Cerebellar cortex (tissue), 1 donor: ENCODE measurements at places on chromosomes 2 and 18.

DNA sequence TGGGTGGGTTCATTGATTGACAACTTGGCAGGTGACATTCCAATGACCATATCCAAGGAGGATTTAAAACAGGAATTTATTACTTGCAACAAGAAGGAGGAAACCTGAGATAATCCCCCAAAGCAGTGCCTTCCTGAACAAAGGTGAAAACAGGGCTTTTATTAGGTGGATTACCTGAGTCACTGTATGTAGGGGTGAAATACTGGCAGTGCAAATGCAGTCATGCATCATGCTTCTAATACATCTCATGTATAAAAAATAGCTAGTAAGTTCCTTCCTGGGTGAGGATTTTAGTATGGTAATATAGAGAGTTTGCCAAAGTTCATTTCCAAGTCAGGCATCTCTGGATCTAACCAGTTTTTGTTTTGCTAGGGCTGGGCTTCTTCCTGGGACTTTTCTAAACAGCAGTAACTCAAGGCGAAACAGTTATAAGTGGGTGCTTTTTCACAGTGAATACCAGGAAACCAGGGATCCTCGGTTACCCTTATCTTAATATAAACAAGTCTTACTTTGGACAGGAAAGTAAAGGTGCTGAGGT, 583.4 kb upstream of the LRRTM1 start:
- DNase-seq = no peak

GRCh38 chr2:40997362-40997761, 545.5 kb upstream of the SLC8A1 start:
- DNase-seq = no peak

GRCh38 chr18:59870623-59871130, 29.1 kb upstream of the PMAIP1 start:
- no peak for DNase-seq

- DNase-seq = no peak
These were observed 14.1 kb downstream of the SLC66A3 start for GRCh38 chr2:11169333-11169732.

DNA sequence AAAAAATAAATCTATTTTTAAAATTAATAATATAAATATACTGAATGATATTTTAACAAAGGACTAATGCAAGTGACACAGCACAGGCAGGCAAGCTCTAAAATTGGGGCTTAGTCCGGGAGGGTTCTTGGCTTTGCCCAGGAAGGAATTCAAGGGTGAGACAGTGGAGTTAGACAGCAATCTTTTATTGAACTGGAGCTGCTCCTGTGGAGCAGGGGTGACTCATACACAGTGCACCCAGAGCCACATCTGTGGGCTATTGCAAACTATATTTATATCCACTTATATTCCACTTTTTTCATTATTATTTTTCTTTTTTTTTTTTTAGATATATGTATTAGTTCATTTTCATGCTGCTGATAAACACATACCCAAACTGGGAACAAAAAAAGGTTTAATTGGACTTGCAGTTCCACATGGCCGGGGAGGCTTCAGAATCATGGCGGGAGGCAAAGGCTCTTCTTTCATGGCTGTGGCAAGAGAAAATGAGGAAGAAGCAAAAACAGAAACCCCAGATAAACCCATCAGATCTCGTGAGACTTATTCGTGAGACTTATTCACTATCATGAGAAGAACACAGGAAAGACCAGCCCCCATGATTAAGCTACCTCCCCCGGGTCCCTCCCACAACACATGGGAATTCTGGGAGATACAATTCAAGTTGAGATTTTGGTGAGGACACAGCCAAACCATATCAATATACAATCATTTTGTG, 437.1 kb downstream of the BCL11A start:
- no peak for DNase-seq

- DNase-seq = no peak
These were observed 46.3 kb downstream of the TANK start for GRCh38 chr2:161206471-161207032.

GRCh38 chr2:143720095-143720664, 591.0 kb downstream of the ARHGAP15 start:
- DNase-seq = no peak

- peak; percentile 80 for DNase-seq
These were observed 136.8 kb downstream of the NEDD4L start for GRCh38 chr18:58180738-58181353.

GRCh38 chr2:23380562-23381065, 4.4 kb upstream of the KLHL29 start:
- DNase-seq = no peak

DNA sequence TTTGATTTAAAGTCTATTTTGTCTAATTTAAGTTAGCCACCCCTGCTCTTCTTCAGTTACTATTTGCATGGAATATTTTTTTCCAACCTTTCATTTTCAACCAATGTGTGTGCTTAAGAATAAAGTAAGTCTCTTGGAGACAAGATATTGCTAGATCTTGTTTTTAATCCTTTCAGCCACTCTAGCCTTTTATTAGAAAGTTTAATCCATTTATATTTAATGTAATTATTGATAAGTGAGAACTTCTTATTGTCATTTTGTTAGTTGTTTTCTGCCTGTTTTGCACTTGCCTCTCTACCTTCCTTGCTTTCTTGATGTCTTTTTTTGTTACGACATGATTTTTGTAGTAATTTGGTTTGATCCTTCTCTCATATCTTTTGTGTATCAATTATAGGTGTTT, 46.4 kb downstream of the CCDC148 start:
- DNase-seq = no peak

DNA sequence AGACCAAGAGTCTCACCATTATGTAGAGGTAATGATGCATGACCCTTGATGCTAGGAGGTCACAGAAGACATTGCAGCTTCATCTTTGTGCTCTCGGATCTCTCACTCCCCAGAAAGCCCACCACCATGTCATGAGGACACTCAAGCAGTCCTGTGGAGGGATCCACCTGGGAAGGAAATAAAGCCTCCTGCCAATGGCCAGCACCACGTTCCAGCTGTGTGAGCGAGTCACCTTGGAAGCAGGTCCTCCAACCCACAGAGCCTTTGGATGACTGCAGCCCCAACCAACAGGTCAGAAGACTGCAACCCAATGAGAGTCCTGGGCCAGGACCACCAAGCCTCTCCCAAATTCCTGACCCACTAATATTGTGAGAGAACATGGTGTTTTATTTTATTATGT, 38.4 kb downstream of the CYP26B1 start:
- DNase-seq = no peak

- no peak for DNase-seq
These were observed 151.4 kb downstream of the TMEFF2 start for GRCh38 chr2:192043216-192043870.

GRCh38 chr2:74033375-74033774, 48.7 kb downstream of the TET3 start:
- no peak for DNase-seq
